Putamen (tissue), 1 donor: ENCODE measurements at places on chromosomes 2 and 18.

- DNase-seq = no peak
Measured at GRCh38 chr2:221085341-221085900, 486.7 kb downstream of the EPHA4 start.

GRCh38 chr2:105575499-105576025 is 169.2 kb upstream of the NCK2 start:
- no peak for DNase-seq

DNA sequence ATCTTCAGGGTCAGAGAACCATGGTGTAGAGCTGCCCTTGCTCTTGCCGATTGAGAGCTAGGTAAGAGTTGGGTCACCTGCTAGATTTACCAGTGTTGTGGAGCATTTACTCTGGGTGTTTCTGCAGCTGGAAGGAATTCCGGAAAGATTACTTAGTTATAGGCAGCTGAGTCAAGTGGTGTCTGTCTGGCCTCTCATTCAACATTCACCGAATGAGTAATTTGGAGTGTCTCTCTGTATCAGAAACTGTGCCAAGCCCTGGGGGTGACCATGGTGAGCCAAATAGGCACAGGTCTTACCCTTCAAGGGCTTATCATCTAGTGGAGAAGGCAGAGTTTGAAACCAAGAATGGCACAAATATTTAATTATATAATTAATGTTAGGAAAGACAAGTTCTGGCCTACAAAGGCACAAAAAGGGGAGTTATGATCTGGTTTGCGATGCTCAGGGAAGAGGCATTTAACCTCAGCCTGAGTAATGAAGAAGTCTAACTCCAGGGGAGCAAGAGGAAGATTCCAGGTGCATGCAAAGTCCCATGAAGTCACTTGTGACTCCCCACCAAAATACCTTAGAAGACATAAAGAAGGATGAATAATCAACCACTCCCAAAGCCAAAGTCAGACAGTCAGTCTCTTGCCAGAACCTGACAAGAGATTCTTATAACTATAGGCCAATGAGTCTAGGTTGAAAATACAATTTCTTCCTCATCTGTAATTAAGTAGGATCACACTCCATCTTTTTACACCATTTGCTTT is 12.5 kb downstream of the SETBP1 start:
- no peak for DNase-seq

GRCh38 chr2:37271376-37272067 is 40.1 kb downstream of the NDUFAF7 start:
- no peak for DNase-seq

DNA sequence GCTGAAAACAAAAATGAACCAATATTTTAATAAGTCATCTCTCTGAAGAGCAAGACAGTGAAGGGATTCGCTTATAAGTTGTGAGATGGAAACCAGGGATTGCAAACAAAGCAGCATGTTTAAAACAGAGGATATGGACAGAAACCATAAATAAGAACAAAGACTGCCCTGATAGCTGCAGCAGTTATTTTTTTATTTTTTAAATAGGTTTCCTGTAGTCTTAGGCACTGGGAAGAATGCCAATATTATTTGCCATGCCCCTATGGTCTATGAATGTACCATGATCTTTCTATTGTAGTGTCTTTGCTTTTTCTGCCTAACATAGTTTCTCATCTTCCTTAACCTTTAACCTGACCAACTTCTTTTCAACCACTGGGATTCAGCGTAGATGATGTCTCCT is 1334.0 kb upstream of the NRXN1 start:
- DNase-seq = no peak

GRCh38 chr2:203550266-203550665 is 15.2 kb upstream of the RAPH1 start:
- DNase-seq = no peak
